Stimulated activated CD4-positive, alpha-beta T cell treated with anti-CD3 and anti-CD28 coated beads, Interleukin-4, amount 100 ng/mL, for 4 hours (primary cell): ENCODE measurements at places on chromosomes 7 and 10.

GRCh38 chr7:19117091-19117869 lies at the start of gene TWIST1:
Gene TWIST1 (minus strand): TSS chr7:19117636. CDS start chr7:19117321, 315 bp downstream.
- no peak for DNase-seq

- no peak for DNase-seq
Measured at GRCh38 chr10:131109726-131110125, 201.8 kb downstream of the TCERG1L start.

DNA sequence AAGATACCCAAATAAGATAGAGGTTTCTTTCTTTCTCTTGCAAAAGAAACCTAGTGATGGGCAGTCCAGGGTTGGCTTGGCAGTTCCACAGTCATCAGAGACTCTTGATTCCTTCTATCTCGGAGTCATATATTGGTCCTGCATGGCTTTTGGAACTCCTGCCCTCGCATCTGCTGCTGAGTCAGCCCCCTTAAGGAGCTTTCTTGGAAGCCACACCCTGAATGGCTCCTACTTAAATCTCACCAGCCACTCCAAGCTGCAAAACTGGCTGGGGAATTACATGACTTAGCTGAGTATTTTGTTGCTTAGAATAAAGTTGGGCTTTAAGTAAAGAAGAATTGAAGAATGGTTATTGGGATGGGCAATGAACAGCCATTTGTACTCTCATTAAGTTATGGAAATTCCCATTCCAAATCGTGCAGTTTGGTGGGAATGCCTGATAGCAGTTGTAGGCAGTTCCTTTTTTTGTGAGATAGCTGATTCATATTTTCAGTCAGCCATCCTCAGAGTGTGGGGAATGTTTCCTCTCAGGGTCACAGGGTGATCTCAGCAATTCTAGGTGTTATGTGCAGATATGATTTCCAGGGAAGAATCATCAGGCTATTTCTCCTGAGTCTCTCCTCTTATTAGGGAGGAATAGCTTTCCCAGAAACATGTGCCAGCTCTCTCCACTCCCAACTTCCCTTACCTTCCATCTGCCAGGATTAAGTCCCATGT lies 209.9 kb downstream of the BBS9 start:
- DNase-seq = no peak

DNA sequence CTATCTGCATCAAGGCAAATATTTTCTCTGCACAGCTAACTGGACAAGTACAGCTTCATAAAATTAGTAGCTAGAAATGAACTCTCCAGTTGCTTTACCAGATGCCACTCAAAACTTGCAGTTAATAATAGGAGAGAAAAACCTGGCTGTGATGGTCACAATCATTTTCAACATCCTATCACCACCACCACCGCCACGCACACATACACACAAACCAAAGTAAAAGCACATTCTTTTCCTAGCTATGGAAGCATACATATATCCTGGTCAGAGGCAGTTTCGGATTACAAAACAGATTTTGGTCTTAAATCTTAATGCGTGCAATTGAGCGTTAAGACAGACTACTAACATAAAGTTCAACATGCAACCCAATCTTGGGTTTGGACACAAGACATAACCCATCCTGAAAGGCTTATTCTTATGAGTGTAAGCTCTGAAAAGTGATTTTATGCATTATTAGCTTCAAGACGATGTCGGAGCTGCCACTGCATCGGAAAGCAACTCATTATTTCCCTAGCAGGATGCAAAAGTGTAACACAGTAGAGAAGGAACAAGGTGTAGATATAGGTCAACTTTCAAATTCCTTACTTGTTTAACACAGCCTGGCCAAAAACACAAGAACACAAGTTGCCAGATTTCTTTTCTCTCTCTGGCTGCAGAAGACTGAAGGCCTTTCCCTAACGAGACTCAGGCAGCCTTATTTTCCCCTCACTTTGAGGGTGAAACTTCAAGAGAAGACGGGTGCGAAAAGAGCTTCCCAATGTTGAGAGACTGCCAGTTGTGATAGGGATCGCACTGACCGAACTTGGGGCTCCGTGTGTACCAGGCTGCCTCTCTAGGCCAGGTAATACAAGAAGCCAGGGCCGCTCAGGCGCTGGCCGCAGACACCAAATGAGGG lies 1.2 kb downstream of the CACUL1 start:
- no peak for DNase-seq

GRCh38 chr10:86632009-86632800 lies 22.1 kb upstream of the OPN4 start:
- DNase-seq = no peak
